Pancreas (tissue), 10 donors: ENCODE measurements at places on chromosomes 6 and 20.

DNA sequence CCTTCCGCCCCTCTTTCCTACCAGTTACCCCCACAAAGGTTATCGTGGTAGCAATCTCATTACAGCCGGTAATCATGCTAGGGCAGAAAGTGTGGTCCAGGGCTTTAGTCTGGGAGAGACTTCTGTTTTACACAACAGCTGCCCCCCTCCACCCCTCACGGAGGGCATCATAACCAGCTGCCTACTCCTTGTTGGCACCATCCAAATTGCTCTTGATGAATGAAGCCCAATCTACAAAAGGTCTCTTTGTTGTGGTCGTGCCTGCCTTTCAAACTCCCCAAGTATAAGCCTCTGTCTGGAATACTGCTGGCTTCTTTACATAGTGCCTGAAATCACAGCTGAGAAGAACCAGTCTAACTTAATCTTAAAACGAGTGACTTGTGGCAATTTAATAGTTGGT, 157.9 kb downstream of the INSM1 start:
- no peaks in the 10 kb centered on the region for H3K36me3 ChIP-seq
- no peak overlapping the region for H3K4me3 ChIP-seq
- H3K27ac ChIP-seq: no peak overlapping the region
- DNase-seq: no peak
- H3K27me3 ChIP-seq: no peaks in the 10 kb centered on the region

DNA sequence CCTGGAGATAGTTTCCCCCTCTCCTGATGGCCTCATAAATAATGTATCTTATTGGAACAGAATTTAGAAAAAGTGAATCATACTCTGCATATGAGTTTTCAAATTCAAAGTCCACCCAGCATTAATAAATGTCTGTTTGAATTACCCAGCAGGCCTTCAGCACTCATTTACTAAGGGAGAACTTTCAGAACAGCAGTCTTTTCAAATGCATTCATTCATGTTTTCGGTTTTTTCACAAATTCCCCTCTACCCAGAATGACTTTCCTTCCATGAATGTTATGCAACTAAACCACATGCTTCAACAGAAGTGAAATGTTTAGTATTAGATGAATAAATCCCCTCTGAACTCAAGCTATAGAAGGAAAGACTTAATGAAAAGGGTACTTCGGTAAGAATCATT, 92.4 kb downstream of the RTN4IP1 start:
- H3K4me3 ChIP-seq: no peak overlapping the region
- DNase-seq: no peak
- no peak overlapping the region for H3K27ac ChIP-seq
- H3K27me3 ChIP-seq: no peaks in the 10 kb centered on the region

- H3K27ac ChIP-seq: no peak overlapping the region
- no peak overlapping the region for H3K4me3 ChIP-seq
- no peaks in the 10 kb centered on the region for H3K4me1 ChIP-seq
- no peak for DNase-seq
- H3K27me3 ChIP-seq: no peaks in the 10 kb centered on the region
- no peaks in the 10 kb centered on the region for H3K36me3 ChIP-seq
These were observed 224.5 kb downstream of the RFPL4B start for GRCh38 chr6:112571488-112572270.

- DNase-seq: no peak
- no peaks in the 10 kb centered on the region for H3K36me3 ChIP-seq
- peaks cover 5% of the 10 kb centered on the region for H3K4me1 ChIP-seq
- no peak overlapping the region for H3K4me3 ChIP-seq
- no peak overlapping the region for H3K27ac ChIP-seq
- no peaks in the 10 kb centered on the region for H3K27me3 ChIP-seq
These were observed 51.2 kb upstream of the MARCKS start for GRCh38 chr6:113805811-113806495.

DNA sequence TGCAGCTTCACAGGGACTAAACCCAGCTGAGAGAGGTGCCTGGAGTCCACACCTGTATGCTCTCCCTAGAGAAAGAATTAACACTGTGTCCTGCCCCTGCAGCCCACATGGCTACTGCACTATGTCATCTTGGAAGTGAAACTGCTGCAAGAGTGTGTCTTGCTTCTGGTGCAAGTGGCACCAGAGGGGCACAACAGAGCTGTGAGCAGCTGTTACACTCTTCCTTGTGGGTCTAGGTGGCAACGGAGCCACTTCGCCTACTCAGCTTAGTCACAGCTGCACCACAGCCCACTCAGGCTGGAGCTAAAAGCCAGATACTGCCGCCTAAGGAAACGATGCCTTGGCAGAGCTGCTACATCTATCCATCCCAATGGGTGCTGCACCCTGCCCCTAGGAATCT, 391.4 kb downstream of the COL12A1 start:
- no peak overlapping the region for H3K27ac ChIP-seq
- DNase-seq: no peak
- H3K4me1 ChIP-seq: no peaks in the 10 kb centered on the region
- no peaks in the 10 kb centered on the region for H3K36me3 ChIP-seq

DNA sequence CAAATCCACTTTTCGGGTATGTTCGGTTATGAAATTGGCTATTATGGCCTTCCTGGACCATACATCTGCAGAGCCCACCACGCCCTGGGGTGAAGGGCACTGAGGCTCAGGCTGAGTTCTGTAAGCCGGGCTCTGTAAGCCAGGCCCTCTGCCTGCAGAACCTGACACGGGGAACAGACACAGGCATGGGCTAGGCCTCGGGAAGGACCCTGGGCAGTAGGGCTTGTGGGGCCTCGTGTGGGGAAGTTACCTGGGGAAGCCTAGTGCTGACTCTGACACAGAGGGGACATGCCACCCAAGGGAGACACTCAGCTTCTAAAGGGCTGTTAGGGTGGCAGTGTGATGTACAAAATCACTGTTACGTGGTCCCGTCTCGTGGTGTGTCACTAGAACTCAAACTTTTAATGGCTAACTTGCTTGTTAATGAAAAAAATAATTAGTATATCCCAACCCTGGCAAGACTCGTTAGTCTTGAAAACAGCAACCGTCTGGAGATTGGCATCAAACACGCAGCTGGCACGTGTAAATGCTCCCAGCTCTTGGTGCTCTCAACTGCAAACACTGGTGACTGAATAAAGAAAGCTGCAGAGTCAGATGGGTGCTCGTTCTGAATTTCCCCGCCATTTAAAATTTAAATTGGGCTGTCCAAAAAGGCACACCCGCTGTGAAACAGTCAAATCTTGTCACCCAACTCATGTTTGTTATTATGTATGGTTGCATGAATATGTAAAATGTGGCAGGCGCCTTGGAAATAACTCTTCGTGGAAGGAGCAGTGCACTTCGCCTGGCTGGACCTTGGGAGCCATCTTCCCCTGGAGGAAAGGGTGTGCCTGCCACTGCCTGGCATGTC, 23.6 kb upstream of the TCFL5 start:
- H3K4me1 ChIP-seq: no peaks in the 10 kb centered on the region
- peaks cover 22% of the 10 kb centered on the region for H3K36me3 ChIP-seq
- no peaks in the 10 kb centered on the region for H3K27me3 ChIP-seq
- DNase-seq: no peak
- no peak overlapping the region for H3K27ac ChIP-seq

- DNase-seq: no peak
- H3K36me3 ChIP-seq: no peaks in the 10 kb centered on the region
- no peak overlapping the region for H3K4me3 ChIP-seq
- no peak overlapping the region for H3K27ac ChIP-seq
- H3K27me3 ChIP-seq: no peaks in the 10 kb centered on the region
These were observed 197.4 kb downstream of the JARID2 start for GRCh38 chr6:15443119-15443830.

DNA sequence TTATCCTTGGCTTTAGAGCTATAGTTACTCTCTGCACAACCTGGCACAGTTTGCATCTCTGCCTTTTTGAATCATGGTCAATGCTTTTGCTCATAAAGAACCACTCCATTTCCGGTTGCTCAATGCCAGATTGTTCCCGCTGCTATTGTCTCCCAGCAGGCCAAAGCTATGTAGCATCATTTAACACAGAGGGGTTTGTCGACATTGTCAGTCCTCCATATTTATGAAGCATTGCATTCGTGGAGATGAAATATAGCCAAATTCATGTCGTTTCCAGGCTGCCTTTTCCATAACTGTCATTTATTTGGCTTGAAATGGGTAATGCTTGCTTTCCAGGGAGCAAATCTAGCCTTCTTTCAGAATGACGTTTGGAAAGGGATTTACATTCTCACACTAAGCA, 598.8 kb downstream of the EPHA7 start:
- H3K4me1 ChIP-seq: no peaks in the 10 kb centered on the region
- no peak overlapping the region for H3K4me3 ChIP-seq
- no peak overlapping the region for H3K27ac ChIP-seq
- H3K36me3 ChIP-seq: no peaks in the 10 kb centered on the region
- H3K27me3 ChIP-seq: no peaks in the 10 kb centered on the region

GRCh38 chr6:54559136-54559535, 250.9 kb downstream of the TINAG start:
- no peak overlapping the region for H3K4me3 ChIP-seq
- no peak overlapping the region for H3K27ac ChIP-seq

- no peaks in the 10 kb centered on the region for H3K27me3 ChIP-seq
- no peak overlapping the region for H3K27ac ChIP-seq
These were observed 30.9 kb downstream of the FYN start for GRCh38 chr6:111842271-111842822.

DNA sequence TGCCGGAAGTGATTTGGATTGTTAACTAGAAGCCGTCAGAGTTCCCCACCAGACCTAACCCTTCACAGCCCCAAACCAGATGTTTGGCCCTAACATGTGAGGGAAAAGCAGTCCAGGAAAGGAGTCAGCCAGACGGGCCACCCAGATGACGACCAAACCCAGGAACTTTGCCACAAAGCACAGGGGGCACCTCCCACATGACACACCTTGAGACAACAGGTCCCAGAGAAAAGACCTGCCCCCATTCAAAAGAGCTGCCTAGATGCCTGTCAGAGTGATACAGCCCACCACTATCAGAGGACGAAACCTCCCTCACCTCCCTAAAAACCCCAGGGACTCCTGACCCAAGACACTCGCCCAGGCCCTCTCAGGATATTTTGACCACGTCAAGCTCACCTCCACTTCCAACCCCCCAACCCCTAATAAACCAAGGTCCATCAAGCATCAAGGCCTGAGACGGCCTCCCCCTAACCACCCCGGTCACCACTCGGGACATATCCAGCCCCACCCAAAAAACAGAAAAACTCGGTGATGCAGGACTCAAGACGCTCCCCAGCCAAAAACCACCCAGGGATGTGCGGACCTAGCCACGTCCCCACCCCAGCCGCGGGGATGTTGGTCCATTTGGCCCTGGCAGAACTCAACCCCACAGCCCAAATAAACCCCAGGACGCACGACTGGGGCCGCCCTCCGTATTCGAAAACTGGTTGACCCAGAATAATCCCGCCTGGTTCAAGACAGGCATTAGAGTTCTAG, 662 bp downstream of the ZNF343 start:
- no peak for DNase-seq
- no peaks in the 10 kb centered on the region for H3K36me3 ChIP-seq
- H3K27me3 ChIP-seq: no peaks in the 10 kb centered on the region
- peak overlapping the region; percentile 68 for H3K4me3 ChIP-seq

- no peaks in the 10 kb centered on the region for H3K27me3 ChIP-seq
- no peaks in the 10 kb centered on the region for H3K36me3 ChIP-seq
- no peak overlapping the region for H3K27ac ChIP-seq
- H3K4me1 ChIP-seq: no peaks in the 10 kb centered on the region
- H3K4me3 ChIP-seq: no peak overlapping the region
These were observed 30.1 kb upstream of the LRRN4 start for GRCh38 chr20:6083926-6084325.
